ENCODE measurements at places on chromosomes 3 and 15.

DNA sequence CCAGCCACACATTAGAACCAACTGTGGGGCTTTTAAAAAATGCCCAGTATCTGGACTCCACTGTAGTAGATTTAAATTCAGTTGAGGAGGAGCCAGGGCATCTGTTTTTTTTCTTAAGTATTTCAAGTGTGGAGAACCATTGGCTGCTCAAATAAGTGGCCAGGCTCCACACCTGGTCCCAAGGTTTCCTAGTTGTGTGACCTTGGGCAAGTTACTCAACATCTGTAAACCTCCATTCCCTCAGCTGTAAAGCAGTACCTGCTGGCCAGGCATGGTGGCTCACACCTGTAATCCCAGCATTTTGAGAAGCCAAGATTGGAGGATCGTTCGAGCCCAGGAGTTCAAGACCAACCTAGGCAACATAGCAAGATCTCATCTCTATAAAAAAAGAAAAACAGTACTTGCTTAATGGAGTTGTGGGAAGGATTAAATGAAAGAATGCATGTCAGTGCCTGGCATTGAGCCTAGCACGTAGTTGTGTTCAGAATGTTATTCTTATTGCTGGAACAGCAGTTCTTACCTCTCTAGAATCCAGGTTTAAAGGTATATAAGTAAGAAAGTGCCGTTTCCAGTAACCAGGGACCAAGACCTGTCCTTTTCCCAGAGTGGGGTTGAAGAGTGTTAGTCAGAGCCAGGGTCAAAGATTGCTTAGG is 2.0 kb downstream of the PPP1R14D start:
- no peak for DNase-seq

- DNase-seq, result no peak
Measured at GRCh38 chr15:70031713-70032112, 66.0 kb downstream of the TLE3 start.

- DNase-seq, result no peak
Measured at GRCh38 chr3:155352900-155353490, 59.5 kb upstream of the STRIT1 start.

- no peak for DNase-seq
Measured at GRCh38 chr3:7015683-7016440, 154.9 kb downstream of the GRM7 start.

Data from caudate nucleus (tissue), 63 donors.